ENCODE measurements at places on chromosomes 16 and 17.

GRCh38 chr17:11274106-11274505 is 33.1 kb downstream of the SHISA6 start:
- DNase-seq: no peak

DNA sequence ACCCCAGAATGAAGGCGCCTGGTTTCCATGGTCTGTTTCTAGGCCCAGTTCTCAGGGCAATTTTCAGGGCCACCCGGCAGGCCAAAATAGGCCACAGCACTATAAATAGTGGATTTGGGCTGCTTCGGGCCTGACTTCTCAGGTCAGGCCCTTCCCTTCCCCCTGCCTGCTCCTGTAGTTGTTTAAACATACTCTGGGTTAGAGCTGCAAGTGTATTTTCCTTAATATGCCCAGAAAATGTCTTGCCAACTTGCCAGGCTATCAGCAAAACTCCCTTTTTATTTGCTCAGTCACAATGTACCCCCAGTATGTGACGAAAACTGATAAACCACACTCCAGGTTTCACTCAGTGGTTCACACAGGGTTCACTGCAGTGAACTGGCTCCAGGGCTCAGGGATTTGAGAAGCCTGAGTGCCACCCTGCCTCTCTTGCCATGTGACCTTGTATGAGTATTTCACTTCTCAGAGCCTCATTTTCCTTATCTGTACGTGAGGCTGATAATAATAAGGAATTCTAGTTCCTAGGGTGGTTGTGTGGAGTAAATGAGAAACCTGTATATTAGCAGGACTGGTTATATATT is 76.5 kb downstream of the GPRC5B start:
- DNase-seq: no peak

DNA sequence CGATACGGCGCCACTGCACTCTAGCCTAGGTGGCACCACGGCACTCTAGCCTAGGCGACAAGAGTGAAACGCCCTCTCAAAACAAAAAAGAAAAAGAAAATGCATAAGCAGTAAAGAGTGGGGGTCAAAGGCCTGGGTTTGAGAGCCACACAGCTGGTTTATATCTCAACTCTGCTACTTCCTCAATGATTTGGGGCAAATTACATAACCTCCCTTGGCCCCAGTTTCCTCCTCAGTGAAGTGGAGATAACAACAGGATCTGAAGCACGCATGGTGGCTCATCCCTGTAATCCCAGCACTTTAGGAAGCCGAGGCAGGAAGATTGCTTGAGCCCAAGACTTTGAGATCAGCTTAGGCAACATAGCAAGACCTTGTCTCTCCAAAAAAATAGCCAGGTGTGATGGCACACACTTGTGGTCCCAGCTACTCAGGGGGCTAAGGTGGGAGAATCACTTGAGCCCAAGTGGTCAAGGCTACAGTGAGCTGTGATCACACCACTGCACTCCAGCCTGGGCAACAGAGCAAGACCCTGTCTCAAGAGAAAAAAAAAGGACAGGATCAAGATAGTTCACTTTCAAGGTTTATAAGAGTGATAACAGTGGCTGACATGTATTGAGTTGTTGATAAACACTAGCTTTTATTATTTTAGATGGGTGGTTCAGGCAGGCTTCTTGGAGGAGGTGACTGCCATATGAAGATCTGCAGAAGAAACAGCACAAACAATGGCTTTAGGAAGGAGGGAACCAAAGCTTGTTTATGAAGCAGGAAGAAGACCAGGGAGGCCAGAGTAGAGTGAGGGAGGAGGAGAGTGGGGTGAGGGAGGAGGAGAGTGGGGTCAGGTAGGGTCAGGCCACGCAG is 8.5 kb upstream of the COG1 start:
- no peak for DNase-seq

DNA sequence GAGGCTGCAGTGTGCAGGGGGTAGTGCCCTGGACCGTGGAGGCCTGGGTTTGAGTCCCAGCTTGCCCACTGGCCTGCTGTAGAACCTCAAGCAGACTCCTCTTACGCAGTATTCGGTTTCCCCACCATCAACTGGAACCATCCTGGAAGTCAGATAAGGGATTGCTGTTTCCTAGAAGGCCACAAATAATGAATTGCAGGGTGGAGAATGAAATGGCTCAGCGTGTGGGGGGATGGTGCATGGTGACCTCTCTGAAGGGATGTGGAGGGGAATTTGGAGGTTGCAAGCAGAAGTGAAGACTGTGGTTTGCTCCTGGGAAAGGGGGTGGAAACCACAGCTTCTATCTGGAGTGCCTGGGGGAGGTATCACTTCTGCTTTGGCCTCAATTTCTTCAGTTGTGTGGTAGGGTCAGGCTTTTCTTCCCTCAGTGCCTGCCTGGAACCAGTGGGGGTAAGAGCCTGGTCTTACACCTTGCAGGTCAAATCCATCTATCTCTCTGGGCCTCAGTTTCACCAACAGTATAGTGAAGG is 1.7 kb downstream of the ADGRG5 start:
- DNase-seq: no peak

DNA sequence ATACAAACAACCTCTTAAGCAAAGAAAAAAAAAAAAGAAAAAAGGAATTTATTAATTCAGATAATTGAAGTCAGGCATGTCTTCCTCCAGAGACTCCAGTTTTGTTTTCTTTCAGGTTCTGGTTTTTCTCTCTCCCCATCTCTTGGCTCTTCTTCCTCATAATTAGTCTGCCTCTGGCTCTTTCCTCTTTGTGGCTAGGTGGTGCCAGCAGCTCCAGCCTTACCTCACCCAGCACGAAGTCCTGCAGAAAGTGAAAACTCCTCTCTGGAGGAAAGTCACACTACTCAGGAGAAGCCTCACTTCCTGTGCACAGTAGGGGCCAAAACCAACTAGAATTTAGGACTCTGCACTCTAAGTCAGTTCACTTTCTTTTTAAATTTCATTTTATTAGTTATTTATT is 10.3 kb upstream of the NFAT5 start:
- DNase-seq: no peak

DNA sequence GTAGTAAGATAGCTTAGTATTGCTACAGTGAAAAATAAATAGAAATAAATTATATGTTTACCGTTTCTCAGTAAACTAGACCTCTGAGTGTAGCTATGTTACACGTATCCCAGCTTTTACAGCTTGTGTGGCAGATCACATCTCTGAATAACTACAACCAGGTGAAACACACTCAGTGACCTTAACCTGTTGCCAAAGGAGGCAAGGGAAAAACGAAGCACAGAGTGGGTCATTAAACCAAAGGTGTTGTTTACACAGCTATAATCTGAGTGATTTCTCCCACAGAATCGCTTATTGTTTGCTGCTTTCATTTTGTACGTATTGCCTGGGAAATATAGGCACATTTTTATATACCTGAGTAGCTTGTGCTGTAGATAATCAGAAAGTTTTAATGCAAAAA is 688.2 kb upstream of the KIF2B start:
- no peak for DNase-seq

GRCh38 chr17:32341141-32341856 is 674 bp downstream of the C17orf75 start:
- no peak for DNase-seq

DNA sequence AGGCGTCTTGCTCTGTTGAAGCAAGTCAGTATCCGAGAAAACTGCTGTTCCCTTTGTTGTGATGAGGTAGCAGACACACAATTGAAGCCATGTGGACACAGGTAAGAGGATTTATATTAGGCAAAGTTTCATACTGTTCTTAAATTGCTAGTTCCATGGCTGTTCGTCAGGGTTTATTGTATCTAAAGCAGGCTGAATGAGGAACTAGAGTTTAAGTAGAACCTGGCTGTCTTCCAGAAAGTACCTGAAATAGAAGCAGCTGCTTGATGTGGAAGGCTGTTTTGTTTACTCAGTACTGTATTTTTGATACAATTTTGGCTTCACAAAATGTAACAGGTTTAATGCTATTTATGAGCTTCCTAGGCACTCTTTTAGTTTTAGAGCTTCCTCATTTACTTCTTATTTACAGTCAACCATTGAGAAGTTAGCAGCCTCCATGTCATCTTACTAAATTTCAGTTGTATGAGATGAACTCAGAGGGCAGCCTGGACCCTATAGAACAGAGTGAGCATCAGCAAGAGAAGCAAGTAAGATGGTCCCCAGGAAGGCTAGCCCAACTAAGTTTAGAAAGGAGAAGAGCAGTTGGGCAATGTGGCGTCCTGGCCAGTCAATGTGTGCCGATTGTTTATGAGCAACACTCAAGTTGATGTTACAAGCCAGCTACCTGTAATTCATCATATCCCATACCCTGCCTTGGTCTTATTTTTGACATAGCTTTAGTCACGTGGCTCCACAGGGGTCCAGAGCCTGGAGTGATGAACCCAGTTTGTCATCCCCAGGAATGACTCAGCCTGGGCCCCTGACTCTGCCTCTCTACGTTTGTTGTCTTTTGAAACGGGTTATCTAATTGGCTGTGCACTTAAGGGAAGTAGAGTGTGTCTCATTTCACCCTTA is 9.7 kb upstream of the ARL2BP start:
- DNase-seq: no peak

DNA sequence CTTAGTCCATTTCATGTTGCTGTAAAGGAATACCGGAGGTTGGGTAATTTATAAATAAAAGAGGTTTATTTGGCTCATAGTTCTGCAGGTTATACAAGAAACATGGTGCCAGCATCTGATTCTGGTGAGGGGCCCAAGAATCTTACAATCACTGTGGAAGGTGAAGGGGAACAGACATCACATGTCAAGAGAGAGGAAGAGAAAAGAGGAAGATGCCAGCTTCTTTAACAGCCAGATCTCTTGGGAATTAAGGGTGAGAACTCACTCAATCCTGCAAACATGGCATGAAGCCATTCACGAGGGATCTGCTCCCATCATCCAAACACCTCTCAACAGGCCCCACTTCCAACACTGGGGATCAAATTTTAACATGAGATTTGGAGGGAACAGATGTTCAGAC is 49.5 kb downstream of the BMERB1 start:
- no peak for DNase-seq

- DNase-seq: no peak
Observed at GRCh38 chr16:19377864-19378263, 39.8 kb upstream of the TMC5 start.

DNA sequence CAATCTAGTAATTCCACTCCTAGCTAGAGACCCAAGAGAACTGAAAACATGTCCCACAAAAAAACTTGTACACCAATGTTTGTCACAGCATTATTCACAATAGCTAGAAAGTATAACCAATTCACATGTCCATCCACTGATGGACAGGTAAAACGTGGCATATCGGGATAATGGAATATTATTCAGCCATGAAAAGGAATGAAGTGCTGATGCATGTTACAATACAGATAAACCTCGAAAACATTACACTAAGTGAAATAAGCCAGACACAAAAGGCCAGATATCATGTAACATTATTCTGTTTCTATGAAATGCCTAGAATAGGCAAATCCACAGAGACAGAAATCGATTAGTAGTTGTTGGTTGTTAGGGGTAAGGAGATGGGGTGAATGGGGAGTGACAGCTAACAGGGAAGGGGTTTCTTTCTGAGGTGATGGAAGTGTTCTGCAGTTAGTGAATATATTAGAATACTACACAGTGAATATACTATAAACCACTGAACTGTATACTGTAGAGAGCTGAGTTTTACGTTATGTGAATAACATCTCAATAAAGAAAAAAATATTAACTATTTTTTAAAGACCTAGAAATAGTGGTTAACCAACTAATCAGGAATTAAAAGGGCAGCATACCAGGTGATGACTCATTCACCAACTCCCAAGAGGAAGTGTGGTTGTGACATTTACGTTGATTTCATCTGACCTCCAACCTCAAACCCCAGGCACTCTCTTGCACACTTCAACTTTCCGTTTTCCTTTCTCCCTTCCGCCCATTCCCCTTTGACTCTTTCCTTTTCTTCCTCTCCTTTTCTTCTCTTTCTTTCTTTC is 48.6 kb downstream of the GAS7 start:
- no peak for DNase-seq

- DNase-seq: no peak
Observed at GRCh38 chr16:77298418-77299360, 99.5 kb downstream of the SYCE1L start.

DNA sequence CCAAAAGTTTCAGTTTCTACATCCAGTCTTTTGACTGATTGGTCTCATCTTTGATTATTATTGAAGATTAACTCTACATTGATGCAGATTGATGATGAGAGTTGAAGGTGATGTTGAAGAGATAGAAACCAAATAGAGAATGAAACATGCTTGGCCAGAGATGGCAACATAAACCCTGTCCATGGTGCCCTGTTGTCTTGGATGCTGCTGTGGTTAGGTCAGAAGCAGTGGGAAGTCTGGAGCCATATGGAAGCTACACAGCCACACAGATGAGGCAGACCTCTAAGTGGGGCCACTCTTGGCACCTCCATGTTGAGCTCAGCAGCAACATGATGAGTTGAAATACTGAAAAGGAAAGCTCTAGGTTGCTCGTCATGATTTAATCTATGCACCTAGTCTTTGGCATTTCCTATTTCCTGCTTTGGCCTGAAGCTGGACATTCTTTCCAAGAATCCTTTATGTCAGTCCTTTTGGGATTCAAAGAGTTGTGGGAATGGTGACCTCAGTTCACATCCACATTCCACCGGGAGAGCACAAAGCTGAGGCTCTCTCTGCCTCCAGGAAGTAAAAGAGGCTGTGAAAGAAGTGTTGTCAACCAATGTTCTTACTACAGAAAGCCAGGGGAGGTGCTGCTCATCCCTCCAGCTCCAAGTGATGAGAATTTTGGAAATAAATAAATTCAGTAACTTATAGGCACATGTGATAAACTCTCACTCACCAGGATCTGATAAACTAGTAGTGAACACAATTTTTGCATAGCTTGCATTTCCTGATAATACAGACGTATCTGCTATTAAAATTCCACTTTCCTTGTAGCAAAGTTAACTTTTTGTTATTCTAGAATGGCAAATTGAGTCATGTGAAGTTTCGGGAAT is 127.7 kb upstream of the MAF start:
- no peak for DNase-seq

- DNase-seq: no peak
Observed at GRCh38 chr17:81454473-81454872, 58.1 kb downstream of the ACTG1 start.

DNA sequence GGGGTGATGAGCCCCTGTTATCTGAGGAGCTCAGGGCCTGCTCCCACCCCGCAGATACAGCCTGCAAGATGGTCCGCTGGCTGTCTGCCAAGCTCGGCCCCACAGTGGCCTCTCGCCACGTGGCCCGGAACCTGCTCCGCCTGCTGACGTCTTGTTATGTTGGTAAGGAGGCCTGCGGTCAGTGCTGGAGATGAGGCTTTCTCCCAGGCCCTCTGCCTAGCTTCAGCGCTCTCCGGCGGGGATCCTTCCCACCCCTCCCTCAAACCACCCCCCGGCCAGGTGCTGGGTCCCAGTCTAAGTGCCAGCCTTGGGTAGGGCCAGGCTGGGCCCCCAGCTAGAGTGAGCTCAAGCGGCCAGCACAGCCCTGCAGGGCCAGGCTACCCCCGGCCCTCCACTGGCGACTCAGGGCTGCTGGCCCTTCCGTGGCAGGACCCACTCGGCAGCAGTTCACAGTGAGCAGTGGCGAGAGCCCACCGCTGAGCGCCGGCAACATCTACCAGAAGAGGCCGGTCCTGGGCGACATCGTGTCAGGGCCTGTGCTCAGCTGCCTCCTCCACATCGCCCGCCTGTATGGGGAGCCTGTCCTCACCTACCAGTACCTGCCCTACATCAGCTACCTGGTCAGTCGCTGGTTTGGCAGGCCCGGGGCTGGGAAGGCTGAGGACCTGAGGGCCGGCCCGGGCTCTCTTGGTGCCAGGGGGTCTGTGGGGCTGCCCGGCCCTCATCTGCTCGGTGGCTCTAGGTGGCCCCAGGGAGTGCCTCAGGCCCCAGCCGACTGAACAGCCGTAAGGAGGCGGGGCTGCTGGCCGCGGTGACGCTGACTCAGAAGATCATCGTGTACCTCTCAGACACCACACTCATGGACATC is 6.1 kb downstream of the WDR81 start:
- DNase-seq: no peak

Data from stimulated activated CD4-positive, alpha-beta T cell treated with anti-CD3 and anti-CD28 coated beads, Interleukin-15, amount 100 ng/mL, for 1 hour (primary cell).